ENCODE measurements at places on chromosomes 4 and X.

DNA sequence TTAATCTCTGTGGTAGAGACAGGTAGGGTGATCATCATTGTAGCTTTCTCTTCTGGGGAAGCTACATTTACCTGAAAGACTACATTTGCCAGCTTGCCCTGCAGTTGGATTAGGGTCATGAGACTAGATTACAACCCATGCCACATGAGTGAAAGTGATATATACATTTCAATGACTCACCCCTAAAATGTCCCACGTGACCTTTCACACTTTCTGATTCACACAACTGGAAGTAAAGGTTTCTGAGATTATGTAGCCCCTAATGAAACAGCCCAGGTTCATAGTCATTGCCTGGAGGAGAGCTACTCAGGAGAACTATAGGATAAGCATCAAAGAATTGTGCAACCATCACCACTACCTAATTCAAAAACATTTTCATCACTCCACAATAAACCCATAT is 17.8 kb downstream of the PDCL2 start:
- no peak for DNase-seq

GRCh38 chr4:52925531-52925968 is 63.4 kb downstream of the RASL11B start:
- DNase-seq, result no peak

GRCh38 chrX:12962041-12962504 is 12.8 kb upstream of the TMSB4X start:
- no peak for DNase-seq

DNA sequence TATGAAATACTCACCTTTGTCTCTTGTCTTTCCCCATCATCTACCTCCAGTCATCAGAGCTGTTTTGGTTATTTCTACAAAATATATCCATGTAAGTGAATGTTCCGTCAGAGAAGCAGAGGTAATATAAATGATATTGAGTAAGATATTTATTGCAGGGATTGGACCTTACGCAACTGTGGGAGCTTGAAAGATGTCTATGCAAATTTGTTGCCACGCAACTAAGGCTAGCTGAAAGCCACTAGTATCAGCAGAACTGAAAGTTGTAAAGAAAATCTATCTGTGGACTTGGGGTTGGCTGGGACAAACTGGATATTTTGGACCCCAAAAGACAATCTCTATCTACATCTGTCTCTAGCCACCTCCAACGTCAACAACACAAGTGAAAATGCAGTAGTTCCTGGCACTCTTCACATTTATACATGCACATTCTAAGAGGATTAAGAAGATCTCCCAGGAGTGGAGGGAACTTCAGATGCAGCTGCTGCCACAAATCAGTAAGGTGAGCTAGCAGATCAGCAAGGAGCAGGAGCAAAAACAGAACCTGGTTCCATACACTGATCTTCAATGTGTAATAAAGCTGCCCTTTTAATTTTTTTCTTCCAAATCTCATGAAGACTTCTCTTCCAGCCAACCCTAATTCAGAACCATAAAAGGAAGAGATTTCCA is 8.5 kb upstream of the CCSER1 start:
- DNase-seq, result no peak

GRCh38 chr4:107650251-107650650 is 69.8 kb downstream of the PAPSS1 start:
- no peak for DNase-seq

GRCh38 chr4:23747281-23747735 is 142.5 kb downstream of the PPARGC1A start:
- DNase-seq, result no peak

- DNase-seq, result no peak
Measured at GRCh38 chrX:55169782-55170181, 50.4 kb upstream of the PAGE5 start.

- DNase-seq, result no peak
Measured at GRCh38 chr4:85632981-85633380, 158.0 kb downstream of the ARHGAP24 start.
